Mammary microvascular endothelial cell (primary cell): ENCODE measurements at places on chromosomes 16 and 17. TPM values are rescaled to one million over a fixed set of nuclear protein-coding genes. Genes with fewer than 3 reads are reported as not detected.

The GPS2 gene
- 63.7 and 93.7 TPM in 2 replicates for total RNA-seq

The ITGAD gene
- not detected in 2 replicates for total RNA-seq

The PHOSPHO1 gene
- 0.54 TPM in 1 of 2 replicates, not detected in the other for total RNA-seq

The KRT40 gene
- total RNA-seq: not detected in 2 replicates

The GPR142 gene
- not detected in 2 replicates for total RNA-seq

The DPEP1 gene
- total RNA-seq: 0.13 TPM in 1 of 2 replicates, not detected in the other

The UMOD gene
- not detected in 2 replicates for total RNA-seq

The NPB gene
- 0.54 and 1.3 TPM in 2 replicates for total RNA-seq
